ENCODE measurements at places on chromosomes 13 and 19.
A peak's percentile ranks its signal among the peaks of the same experiment; 100 is the strongest.

DNA sequence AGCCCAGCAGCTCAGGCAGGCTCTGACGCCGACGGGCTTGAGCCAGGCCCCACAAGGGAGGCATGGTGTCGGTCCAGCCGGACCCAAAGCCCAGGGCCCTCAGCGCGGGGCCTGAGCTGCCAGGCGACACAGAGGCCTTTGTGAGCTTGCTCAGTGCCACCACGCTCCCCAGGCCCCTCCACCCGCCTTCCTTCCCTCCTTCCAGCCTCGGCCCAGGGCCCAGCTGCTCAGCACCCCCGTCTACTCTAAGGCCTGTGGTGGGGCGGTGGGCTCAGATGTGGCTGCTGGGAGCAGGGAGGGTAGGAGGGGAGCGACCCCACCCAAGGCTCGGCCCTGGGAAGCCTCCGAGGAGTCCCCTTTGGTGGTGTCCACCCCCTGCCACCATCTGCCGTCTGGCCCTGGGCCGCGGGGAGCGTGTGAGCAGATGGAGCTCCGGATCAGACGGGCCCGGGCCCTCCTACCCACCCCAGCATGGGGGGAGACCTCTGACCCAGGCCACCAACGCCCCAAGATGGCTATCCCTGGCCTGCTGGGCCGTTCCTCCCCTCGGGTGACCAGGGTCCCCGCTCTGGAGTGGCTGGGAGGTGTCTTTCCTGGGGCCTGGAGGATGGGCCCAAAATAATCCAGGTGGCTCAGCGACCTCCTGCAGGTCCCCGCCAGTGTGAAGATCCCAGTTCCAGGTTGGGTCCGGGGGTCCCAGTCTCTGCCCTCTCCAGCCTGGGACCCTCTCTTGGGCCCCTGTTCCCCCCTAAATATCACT, 7.8 kb downstream of the ZBTB7A start:
- no peak for DNase-seq

DNA sequence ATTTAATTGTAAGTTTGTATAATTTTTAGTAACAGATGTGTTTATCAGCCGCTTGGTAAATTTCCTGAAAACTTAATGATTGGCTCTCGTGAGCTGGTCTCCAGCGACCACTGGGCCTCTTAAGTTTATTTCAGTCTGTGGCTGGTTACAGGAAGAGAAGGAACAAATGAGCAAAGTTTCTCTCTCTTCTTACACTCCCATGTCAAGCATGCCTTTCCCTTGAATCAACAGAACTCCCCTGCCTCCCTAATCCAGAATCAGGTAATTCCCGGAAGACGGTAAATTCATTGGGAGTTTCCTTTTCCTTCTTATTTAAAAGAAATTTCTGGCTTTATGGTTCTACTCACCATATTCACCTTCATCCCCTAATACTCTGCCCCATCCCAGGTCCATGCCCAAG, 52.5 kb upstream of the POMP start:
- DNase-seq: no peak

DNA sequence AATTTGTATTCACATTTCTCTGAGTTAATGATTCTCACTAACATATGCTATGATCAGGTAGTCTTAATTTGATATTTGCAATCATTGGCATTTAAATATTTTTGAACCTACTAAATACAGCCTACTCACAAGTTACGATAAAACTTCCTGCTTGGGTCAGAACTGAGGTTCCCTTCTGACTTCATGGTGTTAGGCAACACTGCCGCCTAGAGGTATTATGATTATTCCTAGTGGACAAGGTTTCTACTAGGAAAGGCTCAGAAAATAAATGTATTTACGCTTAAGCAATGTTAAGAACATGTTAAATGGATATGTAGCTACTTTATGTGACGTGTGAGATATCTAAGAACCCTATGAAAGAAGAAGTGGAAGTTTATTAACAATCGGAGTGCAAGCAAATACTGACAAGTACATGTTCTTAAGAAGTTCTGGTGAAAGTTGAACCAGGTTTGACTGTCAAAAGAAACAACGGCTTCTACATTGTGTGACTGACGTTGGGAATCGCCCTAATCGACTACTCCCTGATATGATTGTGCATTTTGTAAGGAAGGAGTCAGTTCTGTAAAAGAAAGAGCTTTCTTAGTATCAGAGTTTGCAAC, 1395.8 kb downstream of the SLITRK5 start:
- no peak for DNase-seq

GRCh38 chr13:106246666-106247188, 288.7 kb downstream of the EFNB2 start:
- no peak for DNase-seq

DNA sequence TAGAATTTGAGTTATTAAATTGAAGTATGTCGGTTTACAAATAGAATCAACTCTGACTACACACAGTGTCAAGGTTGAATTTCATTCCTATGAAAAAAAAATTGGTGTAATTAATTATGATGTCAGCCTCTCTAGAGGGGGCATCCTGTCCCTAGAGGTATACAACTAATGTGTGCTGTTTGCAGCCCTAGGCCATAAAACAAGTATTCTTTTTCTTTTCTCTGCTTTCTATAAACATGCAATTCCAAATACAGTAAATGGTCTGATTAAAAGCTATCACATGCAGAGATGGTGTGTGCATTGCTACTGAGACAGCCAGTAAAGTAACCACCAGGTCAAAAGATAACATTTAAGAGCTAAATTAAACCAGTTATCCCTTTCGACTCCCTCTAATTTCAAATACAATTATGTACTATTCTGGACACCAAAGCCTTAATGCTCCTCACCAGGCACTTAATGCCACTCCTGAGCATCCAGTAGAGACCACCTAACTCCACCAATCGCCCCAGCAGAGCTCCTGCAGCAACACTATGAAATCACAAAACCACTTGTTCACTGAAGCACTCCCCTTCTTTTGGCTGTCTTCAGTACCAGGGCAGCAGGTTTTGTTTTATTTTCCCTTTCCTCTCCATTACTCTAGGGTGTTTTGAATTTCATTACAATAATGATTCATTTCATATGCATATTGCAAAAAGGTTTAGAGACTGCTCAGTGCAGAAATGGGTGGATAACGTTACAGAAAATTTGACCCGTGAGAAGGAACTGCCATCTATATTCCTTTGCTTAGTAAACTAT, 426.9 kb downstream of the PCDH9 start:
- no peak for DNase-seq

GRCh38 chr19:5138606-5139582, 170.0 kb downstream of the KDM4B start:
- DNase-seq: peak; percentile 76

DNA sequence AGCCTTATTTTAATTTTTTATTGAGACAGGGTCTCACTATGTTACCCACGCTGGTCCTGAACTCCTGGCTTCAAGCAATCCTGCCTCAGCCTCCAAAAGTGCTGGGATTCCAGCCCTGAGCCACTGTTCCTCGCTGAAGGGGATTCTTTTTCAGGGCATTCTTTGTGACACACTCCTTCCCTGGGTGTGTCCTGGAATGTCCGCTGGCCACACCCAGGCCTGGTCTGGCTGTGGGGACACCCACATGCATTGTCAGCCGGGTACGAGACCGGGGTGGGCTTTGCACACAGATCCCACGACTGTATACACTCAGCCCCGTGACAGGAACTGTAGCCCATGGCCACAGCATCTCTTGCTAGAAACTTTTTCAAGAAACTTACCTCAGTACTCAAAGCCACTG, 34.4 kb upstream of the GATAD2A start:
- no peak for DNase-seq

DNA sequence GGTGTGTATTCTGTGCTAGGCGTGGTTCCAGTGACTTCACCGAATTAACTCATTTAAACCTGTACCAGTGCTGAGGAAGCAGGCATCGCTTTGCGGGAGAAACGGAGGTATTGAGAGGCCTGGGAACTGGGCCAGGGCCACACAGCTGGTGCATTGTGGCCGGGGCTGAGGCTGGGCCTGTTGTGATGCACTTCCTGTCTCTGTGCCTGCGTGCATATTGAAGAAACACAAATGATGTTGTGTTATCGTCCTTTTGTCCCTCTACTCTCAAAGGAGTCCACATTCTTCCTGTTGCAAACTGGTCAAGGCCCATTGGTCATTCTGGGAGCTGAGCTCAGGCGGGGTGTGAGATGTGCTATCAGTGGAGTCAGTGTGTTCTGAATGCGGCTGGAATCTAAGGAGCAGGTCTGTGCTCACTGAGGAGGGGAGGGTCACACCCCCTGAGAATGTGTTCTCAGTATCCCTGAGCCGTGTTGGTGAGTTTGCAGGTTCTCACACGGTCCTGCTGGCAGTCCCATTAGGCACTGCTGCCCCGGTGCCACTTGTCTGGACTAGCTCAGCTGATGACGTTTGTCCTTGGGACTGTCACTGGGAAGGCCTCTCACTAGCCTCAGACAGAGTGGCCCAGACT, 62.1 kb downstream of the ARHGEF7 start:
- peak; percentile 73 for DNase-seq

- peak; percentile 65 for DNase-seq
Measured at GRCh38 chr13:36297366-36298338, at the start of gene CCDC169. Gene CCDC169, minus strand, starts transcription at chr13:36297814. Its CDS starts 95 bp downstream, at chr13:36297719.

DNA sequence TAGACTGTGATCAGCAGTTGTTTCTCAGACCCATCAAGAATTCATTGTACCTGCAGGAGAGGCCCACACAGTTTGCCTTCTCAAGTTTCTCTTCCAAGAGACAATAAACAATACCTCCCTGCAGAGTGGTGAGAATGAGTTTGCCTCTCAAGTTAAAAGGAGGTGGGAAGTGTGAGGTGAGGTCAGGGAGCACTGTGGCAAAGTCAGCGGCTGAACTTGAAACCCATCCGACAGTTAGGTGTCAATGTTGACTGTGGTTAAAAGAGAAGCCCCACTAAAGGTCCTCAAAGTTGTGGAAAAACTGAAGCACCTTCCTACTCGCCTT, 72.9 kb upstream of the TSC22D1 start:
- no peak for DNase-seq

GRCh38 chr19:10921199-10921909, 7.1 kb downstream of the YIPF2 start:
- DNase-seq: no peak

DNA sequence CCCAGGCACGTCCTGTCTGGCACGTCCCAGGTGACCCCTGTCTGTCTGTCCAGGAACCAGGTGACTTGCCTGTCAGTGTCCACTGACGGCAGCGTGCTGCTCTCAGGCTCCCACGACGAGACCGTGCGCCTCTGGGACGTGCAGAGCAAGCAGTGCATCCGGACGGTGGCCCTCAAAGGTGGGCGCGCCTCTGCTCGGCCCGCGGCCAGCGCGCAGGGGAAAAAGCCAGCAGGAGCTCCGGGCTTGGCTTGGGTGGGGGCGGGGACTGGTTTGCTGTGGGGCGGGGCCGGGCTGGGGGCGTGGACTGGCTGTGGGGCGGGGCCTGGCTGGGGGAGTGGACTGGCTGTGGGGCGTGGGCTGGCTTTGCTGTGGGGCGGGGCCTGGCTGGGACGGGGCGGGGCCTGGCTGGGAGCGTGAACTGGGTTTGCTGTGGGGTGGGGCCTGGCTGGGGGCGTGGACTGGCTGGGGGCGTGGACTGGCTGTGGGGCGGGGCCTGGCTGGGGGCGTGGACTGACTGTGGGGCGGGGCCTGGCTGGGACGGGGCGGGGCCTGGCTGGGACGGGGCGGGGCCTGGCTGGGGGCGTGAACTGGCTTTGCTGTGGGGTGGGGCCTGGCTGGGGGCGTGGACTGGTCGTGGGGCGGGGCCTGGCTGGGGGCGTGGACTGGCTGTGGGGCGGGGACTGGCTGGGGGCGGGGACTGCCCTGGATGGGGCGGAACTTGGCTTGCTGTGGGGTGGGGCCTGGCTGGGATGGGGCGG, 7.2 kb downstream of the WDR18 start:
- peak; percentile 19 for DNase-seq

- DNase-seq: no peak
Measured at GRCh38 chr13:112838842-112839117, 130.2 kb upstream of the MCF2L start.

- no peak for DNase-seq
Measured at GRCh38 chr13:37529751-37530385, 68.7 kb downstream of the POSTN start.

DNA sequence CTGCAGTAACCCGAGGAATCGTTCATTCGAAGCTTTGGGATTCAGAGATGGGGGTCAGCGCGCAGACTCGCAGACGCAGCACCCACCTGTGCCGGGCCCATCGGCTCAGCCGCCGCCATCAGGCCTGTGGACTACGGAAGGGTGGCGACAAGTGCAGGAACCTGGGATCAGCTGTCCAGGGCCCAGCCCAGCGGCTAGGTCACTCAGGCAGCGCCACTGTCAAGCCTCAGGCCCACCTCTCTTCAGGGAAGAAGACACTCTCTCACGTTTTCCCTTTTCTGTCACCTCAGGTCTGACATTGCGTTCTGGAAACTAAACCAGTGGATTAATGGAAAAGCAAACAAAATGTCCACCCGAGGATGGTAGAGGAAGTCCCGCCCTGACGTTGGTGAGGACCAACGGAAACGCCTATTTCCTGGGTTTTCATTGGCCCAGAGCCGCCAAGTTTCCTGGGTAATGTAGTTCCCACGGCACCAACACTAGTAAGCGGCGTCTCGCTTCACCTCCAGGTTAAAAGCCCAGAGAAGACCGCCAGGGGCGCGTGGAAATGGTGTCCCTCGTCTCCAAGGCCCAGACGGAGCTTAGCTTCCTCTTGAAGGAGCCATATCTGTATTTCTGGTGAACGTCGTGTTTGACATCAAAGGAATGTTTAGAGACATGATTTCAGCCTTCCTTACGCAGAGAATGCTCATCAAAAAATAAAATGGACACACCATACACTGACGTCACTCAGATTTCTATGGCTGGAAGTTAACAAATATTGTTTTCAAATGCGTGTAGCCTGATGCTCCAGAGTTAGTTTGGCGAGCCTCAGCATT, at the start of gene ZNF772:
ZNF772 (minus strand) TSS at position 376 of the 818 bp plus-strand sequence; CDS start at position 119, 257 bp downstream.
- DNase-seq: peak; percentile 88

GRCh38 chr13:25800523-25800922, 251.3 kb downstream of the SHISA2 start:
- DNase-seq: no peak

GRCh38 chr19:15062036-15062435, 12.8 kb downstream of the CASP14 start:
- no peak for DNase-seq

DNA sequence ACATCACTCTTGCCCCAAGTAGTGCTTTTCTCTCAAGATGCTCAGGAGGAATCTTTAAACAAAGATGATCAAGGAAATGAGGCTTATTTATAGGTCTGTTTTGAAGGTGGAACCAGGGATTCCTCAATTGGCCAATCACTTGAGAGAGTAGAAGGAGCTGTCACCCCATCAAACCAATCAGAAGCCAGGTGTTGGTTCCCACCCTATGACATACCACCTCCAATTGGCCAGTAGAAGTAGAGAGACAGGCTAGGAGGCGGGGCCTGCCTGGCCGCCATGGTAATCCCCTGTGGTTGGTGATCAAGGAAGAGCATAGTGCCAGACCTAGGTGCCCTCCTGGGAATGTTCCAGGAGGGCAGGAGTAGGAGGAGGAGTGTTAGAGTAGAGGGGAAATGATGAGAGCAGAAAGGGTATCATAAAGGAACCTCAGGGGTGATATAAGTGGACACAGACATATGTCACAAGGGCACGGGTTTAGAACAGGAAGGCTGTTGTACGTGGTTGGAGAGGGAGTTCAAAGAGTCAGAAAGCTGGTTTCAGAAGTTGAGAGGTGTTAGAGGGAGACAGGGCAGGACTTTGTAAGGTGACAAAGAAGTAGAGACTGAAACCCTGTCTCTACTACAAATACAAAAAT, 10.5 kb downstream of the PMIS2 start:
- no peak for DNase-seq

- peak; percentile 20 for DNase-seq
Measured at GRCh38 chr19:11577451-11578257, at the start of gene ACP5. Gene ACP5, minus strand, starts transcription at chr19:11577645. Its CDS starts 328 bp downstream, at chr19:11577317.

- peak; percentile 39 for DNase-seq
Measured at GRCh38 chr19:48639483-48640375, 2.5 kb upstream of the DBP start.
